ENCODE measurements at places on chromosomes 6 and 20.

DNA sequence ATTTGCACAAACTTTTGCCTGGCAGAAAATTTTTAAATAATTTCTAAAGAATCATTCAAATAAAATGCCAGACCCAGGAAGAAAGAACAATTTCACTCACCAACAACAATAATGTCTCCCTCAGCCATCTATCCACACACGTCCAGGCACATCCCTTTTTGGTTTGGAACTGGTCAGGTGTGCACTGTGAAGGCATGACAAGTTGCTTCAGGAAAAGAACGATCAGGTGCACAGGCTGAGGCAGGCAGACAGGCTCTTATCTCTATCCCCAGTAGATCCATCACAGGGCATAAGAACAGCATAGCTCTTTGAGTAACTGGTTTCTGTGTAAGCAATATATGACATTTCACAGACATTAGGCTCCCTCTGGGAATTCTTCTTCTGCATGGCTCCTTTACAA lies 18.1 kb upstream of the NXT1 start:
- no peak for DNase-seq

- no peak for DNase-seq
Measured at GRCh38 chr6:21164768-21165326, 428.7 kb upstream of the SOX4 start.

GRCh38 chr6:33620158-33620855 lies 815 bp upstream of the ITPR3 start:
- peak; percentile 11 for DNase-seq

- peak; percentile 49 for DNase-seq
Measured at GRCh38 chr6:136753624-136754023, 38.7 kb downstream of the MAP3K5 start.

DNA sequence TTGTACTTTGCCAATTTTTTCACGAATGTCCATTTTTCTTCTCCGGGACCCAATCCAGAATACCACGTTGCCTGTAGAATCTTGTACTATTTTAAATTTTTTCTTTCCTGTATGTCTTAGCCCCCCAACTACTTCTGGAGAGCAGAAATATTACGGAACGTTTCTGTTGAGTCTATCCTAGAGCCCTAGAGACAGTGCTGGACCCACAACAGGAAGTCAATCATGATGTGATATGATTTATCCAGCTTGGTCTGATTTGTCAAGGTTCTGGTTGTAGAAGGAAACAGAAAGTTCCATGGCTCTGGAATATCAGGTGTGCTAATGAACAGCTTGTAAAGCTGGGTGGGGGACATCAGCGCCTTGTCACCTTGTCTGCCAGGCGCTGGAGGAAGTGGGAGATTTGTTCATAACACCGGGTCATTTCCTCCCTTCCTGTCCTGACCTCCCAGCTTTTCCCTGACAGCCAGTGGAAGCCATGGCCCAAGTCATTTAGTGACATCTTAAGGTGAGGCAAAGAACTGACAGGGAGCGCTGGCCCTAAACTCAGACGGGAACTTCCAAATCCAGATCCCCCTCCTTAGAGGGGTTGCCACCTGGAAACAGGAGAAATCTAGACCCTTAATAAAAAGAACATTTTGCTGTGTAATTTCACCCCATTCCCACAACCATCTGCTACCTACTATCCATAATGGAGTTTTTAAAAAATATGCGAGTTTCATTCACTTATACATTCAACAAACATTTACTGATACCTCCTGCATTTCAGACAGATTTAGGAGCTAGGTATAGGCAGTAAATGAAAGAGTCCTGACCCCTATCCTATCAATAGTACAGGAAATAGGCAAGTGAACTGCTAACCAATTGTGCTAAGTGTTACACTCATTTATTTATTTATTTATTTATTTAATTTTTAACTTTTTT lies 130.5 kb downstream of the ZFP64 start:
- no peak for DNase-seq

- DNase-seq = no peak
Measured at GRCh38 chr6:137044366-137045221, at the start of gene IL20RA. IL20RA (minus strand) TSS chr6:137044965; CDS start chr6:137044728, 237 bp downstream.

DNA sequence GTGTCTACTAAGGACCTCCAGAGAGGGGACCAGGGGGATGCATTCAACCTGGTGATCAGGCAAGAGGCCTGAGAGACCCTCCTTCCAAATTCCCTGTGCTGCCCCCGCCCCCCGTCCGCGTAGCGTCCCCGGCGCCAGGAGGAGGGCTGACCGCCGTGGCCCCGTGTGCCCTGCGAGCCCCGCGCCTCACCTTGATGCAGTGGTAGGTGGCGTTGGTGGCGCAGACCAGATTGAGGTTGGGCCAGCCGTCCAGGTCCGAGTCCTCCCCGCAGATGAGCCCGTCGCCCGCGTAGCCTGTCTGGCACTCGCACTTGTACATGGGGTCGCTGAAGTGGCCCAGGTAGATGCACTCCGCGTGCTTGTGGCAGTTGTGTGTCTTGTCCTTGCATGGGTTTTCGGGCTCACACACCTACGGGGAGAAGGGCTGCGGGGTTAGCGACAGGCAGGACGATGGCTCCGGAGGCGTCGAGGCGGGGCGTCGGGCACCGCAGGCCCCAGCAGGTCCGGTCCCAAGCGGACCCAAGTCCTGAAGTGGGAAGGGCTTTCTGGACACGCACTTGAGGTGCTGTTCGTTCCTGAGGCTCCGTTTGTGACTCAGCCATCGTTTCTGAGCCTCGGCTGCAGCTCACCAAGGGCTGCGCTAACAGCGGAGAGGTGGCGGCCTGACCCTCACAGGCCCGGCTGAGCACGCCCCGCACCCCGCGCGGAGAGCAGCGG lies 21.7 kb downstream of the THBS2 start:
- DNase-seq = no peak

DNA sequence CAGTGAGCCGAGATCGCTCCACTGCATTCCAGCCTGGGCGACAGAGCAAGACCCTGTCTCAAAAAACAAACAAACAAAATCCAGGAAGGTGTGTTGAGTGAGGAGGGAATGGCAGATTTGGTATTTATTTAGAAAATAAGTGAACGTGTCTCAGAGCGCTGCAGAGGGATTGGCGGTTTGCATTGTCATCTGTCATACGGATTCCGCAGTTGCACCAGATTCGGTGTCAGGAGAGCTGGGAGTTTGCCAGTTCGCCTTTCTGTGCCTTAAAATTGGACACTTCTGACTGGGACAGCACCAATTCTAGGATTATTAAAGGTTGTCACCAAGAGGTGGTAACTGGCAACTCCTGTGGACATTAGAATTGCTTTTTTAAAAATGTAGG lies 912 bp downstream of the SNRNP48 start:
- no peak for DNase-seq

DNA sequence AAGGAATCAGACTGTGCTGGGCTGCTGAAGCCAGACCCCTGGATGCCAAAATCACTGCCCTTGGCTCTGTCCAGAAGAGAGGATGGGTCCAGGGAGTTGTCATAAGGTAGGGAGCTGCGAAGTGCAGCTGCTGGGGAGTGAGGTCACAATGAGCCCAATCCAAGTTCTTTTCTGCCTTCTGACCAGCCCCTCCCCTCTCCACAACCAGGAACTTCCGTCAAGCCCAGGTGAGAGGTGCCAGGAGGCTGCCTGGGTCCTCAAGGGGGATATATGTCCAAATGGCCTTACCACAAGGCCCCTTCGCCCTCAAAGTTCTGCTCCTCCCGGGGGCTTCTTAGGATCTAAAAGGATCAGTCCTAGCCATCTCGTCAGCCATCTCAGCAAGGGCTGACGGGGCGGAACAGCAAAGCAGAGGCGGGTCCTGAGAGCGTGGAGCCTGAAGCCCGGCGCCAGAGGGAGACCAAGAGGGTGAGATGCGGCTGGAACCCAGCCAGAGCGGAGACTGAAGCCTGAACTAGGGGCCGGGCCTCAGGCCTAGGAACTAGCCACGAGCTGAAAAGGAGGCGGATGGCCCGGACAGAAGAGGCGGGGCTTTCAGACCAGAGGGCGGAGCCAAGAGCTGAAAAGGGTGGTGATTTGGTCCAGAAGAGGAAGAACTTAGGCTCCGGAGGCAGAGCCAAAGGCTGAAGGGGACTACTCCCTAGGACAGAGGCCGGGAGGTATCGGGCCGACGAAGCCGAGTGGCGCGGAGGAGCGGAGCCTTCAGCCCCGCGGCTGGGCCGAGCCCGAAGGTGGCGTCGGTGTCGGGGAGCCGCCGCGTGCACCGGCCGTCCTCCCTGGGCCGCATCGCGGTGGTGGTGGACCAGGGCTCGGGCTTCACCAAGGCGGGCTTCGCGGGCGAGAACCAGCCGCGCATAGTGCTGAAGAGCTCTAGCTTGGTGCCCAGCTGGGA lies at the start of gene ACTL10:
Gene ACTL10 (plus strand): TSS at position 651 of the 952 bp plus-strand sequence. CDS start 555 bp downstream, outside the sequence.
- peak; percentile 66 for DNase-seq

DNA sequence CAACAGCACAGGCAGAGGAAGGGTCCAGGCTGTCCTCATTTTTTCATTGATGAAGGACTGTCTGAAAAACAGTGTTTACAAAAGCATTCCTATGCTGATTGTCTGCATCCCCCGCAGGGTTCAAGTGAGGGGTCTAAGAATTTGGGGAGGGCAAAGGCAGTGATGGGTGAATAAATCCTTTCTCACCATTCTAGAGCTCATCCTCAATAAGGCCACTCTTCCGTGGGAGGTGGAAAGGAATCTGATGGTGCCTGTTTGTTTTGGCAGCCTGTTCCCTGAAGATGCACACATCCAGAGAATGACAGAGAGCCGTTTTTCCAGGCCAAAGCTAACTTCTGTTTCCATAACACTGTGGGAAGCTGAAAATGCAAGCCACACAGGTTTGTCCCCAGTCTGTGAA lies 164.5 kb downstream of the MOXD1 start:
- no peak for DNase-seq

- DNase-seq = no peak
Measured at GRCh38 chr6:14732844-14733757, 512.8 kb upstream of the JARID2 start.

DNA sequence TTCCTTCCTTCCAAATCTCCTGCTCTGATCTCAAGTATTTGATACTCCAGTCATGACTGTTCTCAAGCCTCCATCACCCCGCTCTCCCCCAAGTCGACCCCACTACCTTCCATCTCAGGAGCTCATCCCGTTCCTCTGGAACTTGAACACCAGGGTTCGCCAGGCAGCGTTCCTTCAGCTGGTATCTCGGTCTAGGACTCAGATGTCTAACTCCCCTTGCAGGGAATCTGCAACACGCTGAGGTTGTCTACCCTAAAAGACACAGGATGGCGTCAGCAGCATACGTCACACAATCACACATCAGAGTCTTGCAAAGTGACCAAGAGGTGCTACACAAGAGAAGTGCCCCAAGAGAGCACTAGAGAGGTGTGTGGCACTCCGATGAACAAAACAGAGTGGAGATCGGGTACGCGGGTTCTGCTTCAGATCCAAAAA lies 706 bp downstream of the ZNF184 start:
- no peak for DNase-seq

- no peak for DNase-seq
Measured at GRCh38 chr6:111845441-111845871, 27.8 kb downstream of the FYN start.

GRCh38 chr6:40552941-40553340 lies 34.2 kb downstream of the LRFN2 start:
- DNase-seq = no peak

DNA sequence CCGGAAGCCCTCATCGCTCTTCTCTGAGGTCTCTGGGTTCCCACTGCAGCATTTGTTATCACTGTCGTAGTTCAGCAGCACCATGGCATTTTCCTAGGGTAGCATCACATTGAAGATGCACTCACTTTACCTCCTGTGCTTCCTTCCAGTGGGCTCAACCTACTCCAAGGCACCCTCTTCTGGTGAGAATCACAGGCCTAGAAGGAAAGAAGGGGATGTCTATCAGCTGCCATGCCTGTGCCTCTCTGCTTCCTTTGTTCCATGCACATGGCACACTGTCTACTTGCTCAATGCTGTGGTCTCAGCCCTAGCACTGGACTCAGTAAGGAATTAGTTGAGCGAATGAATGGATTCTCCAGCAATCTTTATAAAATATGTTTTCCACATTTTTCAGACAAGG lies 22.6 kb downstream of the CST4 start:
- no peak for DNase-seq

DNA sequence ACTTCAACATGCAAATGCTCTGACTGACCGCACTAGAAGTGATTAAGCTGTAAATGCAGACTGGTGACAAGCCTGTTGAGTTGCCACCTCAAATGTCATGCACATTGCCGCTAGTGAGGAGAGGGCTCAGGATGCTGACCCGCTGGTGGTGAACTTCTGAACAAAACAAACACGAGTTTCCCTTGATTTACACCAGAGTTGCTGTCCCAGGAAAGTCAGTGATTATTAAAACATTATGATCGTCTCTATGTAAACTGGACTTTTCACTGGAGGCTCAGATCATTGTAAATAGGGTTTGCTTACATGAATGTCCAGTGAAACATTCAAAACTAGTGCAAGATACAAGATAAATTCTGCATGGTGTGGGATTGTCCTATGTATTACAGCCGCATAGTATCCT lies 420.1 kb downstream of the PREX1 start:
- DNase-seq = no peak

DNA sequence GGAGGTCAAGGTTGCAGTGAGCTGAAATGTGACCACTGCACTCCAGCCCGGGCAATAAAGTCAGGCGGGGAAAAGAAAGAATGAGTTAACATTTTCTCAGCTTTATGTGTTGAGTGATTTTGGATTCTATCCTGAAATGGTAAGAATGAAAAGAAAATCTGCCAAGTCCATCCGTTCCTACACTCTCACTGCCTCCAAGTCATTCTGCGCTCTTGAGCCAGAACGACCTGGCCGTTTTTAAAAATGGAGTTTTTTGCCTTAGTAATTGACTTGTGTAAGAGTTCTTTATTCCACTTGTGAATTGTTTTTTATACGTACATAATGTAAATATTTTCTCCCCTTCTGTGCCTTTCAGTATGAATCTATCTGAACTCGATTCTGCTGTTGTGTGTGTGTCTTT lies 28.7 kb downstream of the DNAJC5 start:
- DNase-seq = no peak

DNA sequence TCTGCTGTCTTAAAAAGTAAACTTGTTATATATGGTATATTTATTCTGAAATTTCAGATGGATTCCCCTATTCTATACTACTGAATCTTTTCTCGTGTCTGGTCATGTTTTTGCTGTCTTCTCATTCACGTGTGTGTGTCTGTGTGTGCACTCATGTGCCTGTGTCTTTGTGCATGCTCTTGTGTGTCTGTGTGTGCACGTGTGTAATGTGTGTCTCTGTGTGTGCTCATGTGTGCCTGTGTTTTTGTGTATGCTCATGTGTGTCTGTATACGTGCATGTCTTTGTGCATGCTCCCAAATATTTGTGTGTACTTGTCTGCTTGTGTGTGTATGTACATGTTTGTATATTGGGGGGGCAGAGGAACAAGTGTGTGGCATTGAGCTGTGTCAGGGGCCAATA lies 34.0 kb downstream of the PRR18 start:
- no peak for DNase-seq
